ENCODE measurements at places on chromosomes 16 and 17. TPM values are rescaled to one million over a fixed set of nuclear protein-coding genes. Genes with fewer than 3 reads are reported as not detected.

The MGAT5B gene
- total RNA-seq, result 0.27 TPM

The RAMP2 gene
- total RNA-seq, result 3.5 TPM

- no peak overlapping the region for H3K27ac ChIP-seq
- no peak for DNase-seq
- H3K4me1 ChIP-seq, result peaks cover 6% of the 10 kb centered on the region
- H3K36me3 ChIP-seq, result no peaks in the 10 kb centered on the region
- no peak overlapping the region for H3K4me3 ChIP-seq
- H3K27me3 ChIP-seq, result no peaks in the 10 kb centered on the region
Observed at GRCh38 chr16:58028541-58029070, 3.1 kb downstream of the MMP15 start.

The MAF gene
- total RNA-seq, result 12.3 TPM

The GNAO1 gene
- 1.7 TPM for total RNA-seq

Data from colonic mucosa (tissue), 4 donors.